ENCODE measurements at places on chromosomes 6 and 20.

DNA sequence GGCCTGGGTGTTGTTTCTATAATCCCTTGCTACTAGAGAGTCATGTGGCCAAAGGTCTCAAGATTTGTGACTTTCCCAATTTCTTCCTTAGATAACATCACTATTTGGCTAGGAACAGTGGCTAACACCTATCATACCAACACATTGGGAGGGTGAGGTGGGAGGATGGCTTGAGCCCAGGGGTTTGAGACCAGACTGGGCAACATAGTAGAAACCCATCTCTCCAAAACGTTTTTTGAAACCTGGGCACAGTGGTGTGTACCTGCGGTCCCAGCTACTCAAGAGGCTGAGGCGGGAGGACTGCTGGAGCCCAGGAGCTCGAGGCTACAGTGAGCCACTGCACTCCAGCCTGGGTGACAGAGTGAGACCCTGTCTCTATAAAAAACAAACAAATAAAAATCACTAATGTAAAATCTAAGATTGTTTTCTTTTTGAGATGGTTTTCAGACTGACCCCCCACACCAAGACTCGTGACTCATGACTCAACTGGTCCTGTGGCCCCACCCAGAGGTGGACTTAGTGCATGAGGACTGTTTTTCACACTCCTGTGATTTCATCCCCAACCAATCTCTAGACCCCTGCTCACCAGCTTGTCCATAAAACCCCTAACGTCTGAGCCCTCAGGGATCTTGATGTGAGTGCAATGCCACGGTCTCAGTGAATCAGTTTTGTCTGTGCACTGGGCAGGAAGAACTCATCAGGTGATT lies 48.3 kb upstream of the KIF16B start:
- DNase-seq, result no peak

DNA sequence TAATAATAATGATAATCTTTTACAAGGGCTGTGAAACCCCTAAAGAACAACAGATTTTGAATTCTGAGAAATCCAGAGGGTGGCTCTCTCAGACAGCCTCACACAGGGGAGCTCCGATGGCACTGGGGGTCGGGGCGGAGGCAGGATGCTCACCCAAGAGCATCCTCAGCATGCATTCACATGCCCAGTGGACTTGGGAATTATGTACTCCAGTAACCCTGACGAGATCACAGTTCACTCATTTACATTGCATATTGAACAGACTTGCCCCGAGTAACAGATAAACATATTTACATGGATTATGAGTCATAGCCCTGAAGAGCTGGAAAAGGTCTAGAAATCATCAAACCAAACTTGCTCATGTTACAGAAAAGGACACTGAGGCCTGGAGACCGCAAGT lies 482.7 kb upstream of the JARID2 start:
- no peak for DNase-seq

GRCh38 chr6:109053336-109053735 lies 41.3 kb downstream of the SESN1 start:
- no peak for DNase-seq

DNA sequence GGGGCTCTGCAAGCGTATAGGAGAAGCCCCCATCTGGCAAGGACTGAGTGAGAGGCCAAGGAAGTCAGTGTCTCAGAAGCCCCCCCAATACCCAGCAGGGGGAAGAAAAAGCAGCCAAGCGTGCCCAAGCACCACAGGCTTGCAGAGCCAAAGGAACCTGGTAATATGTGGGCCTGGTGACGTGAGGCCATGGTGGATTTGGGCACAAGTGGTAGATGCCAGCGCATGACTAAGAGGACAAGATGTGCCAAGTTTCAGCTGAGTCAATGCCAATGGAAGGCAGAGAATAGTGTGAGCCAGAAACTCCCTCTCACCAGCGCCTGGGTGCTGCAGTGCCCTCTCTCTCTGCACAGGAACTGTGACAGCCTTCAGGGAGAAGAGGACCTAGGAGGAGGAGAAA lies 110.0 kb downstream of the QRSL1 start:
- DNase-seq, result no peak

DNA sequence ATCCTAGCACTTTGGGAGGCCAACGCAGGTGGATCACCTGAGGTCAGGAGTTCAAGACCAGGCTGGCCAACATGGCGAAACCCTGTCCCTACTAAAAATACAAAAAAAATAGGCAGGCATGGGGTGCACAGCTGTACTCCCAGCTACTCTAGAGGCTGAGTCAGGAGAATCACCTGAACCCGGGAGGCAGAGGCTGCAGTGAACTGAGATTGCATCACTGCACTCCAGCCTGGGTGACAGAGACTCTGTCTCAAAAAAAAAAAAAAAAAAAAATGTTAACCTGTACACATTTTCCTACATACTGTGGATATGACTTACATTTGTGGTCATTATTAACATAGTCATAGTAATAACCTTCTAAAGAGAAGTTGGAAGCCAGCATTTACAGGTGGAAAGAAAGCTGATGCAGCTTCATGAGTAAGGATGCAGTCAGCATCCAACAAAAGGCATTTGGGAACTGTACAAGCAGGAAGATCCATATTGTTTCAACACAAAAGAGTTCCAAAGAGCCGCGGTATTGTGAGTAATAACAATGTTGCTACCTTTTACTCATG lies 186.2 kb downstream of the GPX5 start:
- DNase-seq, result no peak

DNA sequence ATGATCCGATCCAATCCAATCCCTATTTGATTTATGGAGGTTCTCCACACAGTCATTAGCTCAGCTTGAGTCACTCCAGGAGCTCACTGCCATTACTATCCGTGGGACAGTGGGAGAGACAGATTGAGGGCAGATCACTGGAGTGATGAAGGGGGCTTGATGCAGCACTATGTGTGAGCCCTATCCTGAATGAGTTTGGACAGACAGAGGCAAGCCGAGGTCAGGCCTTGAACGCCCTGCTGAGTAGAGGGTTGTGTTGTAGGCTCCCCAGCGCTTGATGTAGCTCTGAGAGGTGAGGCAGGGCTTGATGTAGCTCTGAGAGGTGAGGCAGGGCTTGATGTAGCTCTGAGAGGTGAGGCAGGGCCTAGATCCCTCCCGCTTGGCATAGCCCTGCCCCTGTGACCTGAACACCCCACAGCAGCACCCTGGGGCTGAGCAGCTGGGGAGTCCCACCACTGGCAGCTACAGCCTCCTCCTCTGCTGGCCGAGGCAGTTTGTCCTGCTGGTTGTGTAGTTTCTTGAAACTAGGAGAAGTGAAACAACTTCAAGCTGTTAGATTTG lies 58.7 kb downstream of the ZFAND3 start:
- DNase-seq, result no peak

GRCh38 chr20:52864916-52865605 lies 107.1 kb upstream of the TSHZ2 start:
- DNase-seq, result no peak

DNA sequence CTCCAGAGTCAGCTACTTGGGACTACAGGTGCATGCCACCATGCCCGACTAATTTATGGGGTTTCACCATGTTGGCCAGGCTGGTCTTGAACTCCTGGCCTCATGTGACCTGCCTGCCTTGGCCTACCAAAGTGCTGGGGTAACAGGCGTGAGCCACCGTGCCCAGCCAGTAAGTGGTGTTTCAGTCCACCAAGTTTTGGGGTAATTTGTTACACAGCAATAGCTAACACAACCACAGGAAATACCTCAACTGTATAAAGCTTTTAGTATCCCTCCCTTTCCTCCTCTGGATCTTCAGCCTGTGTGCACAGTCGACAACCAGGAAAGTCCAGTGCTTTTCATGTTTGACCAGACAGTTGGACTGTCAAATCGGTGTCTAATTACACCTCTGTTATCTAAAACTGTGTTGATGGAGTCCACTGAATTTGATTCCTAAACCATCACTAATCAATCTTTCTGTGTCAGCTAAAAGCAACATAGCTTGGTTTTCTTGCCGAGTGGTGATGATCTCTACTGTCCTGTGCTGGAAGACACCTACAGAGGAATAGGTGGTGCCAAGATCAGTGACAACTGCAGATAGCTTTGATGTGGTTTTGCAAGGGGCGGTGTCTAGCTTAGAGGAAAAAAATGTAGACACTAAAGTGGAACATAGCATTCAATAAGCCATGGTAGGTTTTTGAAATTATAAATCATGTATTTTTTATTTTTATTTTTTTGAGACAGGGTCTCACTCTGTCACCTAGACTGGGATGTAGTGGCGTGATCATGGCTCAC lies 22.2 kb upstream of the ZBTB2 start:
- DNase-seq, result no peak

DNA sequence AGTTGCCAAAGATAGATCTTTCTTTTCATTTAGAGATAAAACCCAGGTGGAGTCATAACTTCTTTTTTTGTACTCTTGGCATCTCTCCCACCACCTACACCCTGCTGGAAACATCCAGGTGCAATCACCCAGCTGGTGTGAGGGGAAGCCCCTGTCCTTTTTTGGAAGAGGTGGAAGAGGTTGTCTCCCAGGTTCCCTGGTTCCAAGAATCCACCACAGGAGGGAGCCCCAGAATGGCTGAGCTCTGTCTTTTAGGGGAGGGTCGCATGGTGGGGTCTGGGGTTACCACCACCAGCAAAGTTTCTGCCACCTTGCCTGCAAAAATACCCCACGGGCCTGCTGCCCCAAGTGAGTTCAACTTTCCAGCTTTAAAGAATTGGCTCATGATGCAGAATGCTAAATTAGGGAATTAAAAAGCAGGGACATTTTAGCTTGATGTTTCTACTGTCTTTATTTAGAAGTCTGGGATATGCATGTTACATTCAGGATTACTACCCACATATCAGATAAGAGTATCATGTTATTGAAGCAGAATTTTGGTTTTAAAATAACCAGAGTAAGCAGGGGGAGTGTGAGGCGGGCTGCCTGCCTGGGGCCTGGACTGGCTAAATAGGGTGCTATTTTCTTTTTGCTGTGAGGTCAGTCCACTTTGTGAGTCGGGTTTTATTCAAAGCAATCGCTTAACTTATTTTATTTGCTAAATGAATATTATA lies 11.0 kb downstream of the SMOC2 start:
- no peak for DNase-seq

GRCh38 chr6:17491416-17492142 lies 98.2 kb downstream of the CAP2 start:
- DNase-seq, result no peak

Data from forelimb muscle (tissue), 1 donor.